ENCODE measurements at places on chromosomes 5 and 9.
A peak's percentile ranks its signal among the peaks of the same experiment; 100 is the strongest.

- DNase-seq: no peak
Measured at GRCh38 chr5:72849546-72849945, 33.1 kb downstream of the TNPO1 start.

DNA sequence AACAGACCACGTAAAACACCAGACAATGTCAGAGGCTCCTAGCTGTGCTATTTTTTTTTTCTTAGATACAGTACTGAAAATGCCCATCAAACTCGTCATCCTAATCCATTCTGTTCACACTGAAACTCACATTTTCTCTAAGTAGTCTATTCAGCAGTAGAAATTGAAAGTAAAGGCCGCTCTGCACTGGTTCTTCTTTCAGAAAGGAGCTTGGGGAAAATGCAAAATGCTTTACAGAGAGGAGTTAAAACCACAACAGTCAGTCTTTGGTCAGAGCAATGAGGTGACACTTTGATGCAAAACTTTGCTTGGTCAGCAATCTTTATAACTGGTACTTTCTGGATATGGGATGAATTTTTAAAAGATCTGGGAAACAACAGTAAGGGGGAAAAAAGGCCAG lies 43.8 kb upstream of the SUSD1 start:
- DNase-seq: no peak

DNA sequence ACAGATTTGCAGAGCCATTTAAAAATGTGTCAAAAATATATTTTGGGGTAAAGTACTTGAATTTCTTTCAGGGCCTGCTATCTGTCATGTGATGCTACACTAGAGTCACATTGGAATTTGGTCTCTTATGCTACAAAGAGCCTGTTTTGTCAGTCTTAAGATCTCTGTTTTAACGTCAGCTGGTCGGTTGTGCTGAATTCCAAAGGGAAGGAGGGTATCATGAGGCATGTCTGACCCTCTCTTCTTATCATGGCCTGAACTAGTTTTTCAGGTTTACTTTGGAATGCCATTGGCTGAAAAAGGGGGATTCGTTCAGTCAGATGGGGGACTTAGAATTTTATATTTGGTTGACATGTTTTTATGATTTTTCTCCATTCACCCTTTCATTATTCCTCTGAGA lies 290.6 kb downstream of the CD180 start:
- DNase-seq: no peak

DNA sequence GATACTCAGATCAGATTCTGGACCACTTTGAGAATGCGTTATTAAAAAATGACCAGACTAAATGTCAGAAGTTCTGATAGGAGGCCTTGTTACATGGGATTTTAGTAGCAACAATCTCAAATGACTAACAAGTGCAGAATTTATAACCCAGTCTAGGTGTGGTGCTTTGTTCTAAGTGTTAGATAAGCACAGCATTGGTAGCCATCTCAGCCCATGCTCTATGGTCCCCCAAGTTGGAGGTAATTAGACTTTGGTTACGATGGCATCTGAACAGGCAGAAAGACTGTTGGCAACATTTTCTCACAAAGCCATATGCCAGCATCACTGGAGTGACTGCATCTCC lies 140.4 kb upstream of the RPS23 start:
- no peak for DNase-seq

- DNase-seq: no peak
Measured at GRCh38 chr9:135790850-135791249, 88.9 kb downstream of the KCNT1 start.

DNA sequence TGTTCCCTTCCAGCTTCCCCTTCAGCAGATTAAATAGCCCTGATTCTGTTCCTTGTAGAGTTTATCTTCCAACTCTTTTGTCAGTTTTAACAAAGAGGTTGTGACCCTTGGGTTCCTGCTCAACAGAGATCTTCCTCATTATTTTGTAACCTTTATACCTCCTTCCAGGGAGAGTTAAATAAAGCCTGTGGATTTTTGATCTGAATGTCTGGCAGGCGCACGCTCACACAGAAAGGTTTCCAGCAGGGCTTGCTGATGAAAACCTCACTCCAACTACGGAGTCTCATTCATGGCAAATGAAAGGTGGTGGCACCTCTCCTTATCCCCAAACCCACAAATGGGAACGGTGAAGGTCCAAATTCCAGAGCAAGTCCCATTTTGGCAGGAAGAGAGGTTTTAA lies 129.0 kb downstream of the SREK1 start:
- DNase-seq: no peak

GRCh38 chr5:10538789-10539686 lies 24.8 kb upstream of the ANKRD33B start:
- DNase-seq: no peak

DNA sequence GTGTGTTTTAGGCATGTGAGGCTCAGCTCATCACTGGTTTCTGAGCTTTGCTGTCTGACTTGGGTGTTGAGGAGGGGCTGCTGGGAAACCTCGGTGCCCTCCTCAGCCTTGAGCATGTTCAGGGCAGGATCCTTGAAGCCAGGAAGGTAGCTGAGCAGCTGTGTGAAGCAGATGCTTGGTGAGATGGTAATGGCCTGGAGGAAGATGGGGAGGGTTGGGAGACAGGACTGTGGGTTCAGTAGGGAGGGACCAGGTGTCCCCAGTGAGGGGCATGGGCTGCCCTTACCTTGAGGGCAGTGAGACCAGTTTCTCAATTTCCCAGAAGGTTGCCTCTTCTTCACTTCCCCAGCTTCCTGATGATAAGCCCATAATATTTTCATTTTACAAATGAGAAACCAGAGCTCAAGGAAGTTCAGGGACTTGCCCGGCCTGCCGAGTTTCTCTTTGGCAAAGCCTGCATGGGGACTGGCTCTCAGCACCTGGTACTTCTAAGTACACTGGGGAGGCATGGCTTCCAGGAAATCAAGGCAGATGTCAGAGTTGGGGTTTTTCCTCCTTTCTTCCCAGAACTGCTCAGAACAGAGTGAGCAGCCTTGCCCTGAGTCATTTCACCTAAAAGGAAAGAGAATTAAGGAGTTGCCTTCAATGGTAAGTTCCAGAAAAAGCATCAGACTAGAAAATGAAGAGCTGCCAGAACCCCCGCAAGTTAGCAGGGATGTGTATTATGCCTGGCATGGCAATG lies 225.7 kb downstream of the MAST4 start:
- DNase-seq: no peak

- no peak for DNase-seq
Measured at GRCh38 chr5:173534031-173534430, 82.4 kb downstream of the BOD1 start.

DNA sequence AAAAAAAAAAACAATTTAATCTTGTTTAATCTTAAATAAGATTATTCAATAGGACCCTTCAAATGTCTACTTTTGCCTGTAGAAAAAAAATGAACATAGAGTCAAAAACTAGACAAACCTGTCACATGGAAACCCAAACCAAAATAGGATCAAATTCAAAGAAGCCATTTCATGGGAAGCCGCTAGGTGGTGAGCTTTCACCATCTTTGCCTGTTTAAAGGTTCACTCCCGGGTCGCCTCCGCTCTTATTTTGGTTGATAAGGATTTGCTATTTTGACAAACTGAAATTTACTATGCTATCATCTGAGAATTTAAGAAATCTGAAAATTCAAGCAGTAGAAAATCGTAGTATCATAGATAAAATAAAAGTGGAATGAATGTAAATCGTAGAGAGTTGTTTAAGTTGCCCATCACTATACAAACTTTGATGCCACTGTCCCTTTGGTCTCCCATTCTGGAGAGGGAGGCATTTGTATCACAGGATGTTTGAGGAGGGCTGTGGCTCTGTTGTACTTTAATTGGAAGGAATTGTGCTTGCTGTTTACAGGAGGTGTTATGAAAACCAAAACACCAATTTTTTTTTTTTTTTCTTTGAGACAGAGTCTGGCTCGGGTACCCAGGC lies 43.5 kb upstream of the DNAH5 start:
- DNase-seq: no peak

GRCh38 chr5:171419688-171420430 lies 412 bp downstream of the FGF18 start:
- DNase-seq: peak; percentile 72

DNA sequence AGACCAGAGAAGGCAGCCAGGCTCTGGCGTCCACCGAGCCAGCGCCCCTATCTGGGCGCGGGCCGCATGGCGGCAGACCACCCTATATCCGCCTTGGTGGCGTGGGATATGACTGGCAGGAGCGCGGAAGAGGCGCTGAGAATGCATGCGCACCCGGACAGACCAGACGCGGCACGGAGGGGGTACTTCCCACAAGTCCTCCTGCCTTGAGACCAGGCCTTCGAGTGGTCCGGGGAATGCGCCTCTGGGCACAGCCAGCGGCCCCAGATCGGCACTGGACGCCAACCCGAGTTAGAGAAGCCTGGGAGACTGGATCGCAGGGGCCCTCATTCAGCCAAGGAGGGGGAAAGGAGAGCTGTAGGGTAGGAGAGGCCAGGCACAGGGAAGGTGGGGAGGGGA lies 2.5 kb upstream of the LMX1B start:
- DNase-seq: no peak

DNA sequence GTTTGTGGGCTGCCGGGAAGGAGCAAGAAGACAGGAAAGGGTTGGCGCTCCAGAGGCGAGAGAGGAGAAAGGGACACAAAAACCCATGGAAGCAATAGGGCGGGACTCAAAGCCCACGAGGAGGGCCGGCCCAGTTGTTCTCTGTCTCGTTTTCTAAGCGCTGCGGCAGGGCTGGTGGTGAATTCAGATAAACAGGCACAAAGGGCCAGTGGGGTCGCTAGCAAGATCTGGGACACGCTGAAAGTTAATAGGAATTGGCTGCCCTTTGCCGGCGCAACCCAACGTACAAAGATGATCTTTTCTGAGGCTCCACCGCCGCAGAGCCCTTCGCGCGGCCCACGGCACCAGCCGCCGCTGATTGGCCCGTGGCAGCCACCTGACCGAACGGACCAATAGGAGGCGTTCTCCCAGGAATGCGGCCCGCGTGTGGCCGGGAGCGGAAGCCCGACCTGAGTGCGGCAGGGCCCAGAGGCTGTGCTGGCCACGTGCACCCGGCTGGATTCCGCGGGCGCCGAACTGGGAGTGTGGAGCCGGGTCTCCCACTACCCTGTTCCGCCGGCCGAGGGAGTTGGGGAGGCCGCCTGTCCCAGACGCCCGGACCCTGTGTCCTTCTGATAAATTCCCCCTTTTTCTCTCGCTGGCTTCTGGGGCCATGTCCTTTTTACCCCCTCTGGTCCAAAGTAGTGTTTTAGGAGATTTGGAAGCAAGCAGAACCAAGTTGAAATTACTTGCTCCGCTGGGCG lies 16.8 kb upstream of the NSD1 start:
- peak; percentile 92 for DNase-seq

- no peak for DNase-seq
Measured at GRCh38 chr5:172402531-172403188, 51.7 kb downstream of the SH3PXD2B start.

- DNase-seq: no peak
Measured at GRCh38 chr5:59051951-59052350, 469.1 kb downstream of the RAB3C start.

DNA sequence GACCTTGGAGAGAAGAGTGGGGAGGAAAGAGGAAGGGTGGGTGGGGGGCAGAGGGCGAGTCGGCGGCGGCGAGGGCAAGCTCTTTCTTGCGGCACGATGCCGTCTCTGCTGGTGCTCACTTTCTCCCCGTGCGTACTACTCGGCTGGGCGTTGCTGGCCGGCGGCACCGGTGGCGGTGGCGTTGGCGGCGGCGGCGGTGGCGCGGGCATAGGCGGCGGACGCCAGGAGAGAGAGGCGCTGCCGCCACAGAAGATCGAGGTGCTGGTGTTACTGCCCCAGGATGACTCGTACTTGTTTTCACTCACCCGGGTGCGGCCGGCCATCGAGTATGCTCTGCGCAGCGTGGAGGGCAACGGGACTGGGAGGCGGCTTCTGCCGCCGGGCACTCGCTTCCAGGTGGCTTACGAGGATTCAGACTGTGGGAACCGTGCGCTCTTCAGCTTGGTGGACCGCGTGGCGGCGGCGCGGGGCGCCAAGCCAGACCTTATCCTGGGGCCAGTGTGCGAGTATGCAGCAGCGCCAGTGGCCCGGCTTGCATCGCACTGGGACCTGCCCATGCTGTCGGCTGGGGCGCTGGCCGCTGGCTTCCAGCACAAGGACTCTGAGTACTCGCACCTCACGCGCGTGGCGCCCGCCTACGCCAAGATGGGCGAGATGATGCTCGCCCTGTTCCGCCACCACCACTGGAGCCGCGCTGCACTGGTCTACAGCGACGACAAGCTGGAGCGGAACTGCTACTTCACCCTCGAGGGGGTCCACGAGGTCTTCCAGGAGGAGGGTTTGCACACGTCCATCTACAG lies 760 bp downstream of the NPR3 start:
- no peak for DNase-seq

GRCh38 chr9:117718085-117718484 lies 13.9 kb downstream of the TLR4 start:
- DNase-seq: no peak

DNA sequence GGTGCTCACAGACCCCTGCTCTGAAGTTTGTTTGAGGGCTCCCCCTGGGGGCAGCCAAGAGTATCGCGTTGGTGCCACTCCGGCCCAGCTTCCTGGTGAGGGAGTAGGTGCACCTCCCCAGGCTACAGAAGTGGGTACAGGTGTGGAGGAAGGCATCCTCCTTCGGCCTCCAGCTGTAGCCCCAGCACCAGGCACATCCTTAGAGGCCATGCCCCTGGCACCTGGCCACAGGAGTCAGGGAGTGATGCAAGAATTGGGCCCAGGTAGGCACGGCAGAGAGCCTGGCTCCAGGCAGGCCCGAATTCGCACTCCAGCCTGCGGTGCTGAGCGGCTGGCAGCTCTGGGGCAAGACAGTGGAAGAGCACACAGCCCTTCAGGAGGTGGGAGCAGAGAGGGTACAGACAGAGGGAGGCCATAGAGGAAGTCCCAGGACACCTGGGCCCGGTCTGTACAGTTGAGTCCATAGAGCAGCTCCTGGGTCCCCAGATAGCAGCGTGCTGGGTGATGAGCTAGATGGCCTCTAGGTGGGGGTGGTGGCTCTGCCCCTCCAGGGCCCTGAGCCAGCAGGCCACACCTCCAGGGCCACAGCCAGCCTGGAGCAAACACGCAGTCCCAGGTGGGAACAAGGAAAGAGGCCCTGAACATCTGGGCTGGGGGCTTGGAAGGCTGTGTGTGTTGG lies 2.4 kb downstream of the SAPCD2 start:
- DNase-seq: no peak

DNA sequence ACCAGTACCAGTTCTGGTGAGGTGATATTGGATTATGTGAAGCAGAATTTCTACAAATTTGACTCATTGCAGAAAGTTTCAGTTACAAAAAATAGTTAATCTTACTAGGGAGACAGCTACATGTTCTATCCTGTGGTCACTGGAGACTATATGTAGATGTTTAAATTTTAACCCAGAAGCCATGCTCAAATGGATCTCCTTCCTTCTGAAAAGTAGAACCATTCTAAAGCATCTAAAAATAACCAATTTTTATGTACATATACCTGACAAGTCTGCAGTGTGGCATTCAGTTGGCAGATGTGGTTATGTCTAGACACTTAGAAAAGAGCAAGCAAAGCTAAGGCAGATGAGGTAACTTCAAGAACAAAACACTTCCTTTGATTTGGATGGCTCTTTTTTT lies 65.5 kb upstream of the POU4F3 start:
- no peak for DNase-seq

GRCh38 chr5:87732875-87733768 lies 320.4 kb upstream of the CCNH start:
- DNase-seq: no peak

GRCh38 chr5:138981131-138981530 lies 106.0 kb upstream of the LRRTM2 start:
- DNase-seq: peak; percentile 20

Measured in left forelimb (tissue), 1 donor.